ENCODE measurements at places on chromosomes 5 and 9.

DNA sequence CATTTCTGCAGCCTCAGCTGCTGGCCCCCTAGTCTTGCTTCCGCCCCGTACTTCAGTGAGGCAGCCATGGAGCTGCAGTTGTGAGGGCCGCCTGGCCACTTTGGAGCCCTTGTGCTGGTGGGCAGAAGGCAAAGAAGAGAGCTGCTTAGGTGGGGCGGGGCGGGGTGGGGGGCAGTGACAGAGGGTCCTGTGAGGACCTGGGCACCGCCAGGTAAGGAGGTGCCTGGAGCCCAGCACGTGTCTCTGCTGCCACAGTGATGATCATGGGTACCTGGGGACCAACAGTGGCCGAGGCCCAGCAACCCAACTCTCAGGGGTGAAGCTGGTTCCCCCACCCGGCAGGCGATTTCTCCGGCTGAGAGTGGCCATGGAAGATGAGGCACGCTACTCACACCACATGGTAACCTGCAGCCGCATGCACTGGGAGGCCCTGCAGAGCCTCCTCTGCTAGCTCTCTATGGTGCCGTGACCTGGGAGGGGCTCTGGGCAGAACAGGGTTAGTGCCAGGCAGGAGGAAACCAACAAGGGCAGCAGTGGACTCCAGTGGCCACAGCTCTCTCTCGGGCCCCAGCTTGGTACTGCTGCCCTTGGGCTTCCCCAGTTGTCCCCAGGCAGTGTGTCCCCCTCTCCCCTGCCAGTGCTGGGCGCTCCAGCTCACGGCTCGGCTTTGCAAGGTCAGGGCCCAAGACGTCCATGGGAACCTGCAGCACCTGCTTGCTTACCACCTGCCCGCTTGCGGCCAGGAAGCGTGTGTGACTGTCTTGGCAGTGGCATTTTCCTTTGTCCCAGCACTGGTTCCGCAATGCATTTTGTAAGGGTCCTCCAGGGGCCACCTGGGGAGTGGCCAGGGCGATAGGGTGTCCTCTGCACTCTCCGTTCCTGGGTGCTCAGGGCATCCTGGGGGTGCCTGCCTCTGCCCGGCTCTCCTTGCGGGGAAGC lies 24.0 kb downstream of the NDUFS6 start:
- DNase-seq, result no peak

DNA sequence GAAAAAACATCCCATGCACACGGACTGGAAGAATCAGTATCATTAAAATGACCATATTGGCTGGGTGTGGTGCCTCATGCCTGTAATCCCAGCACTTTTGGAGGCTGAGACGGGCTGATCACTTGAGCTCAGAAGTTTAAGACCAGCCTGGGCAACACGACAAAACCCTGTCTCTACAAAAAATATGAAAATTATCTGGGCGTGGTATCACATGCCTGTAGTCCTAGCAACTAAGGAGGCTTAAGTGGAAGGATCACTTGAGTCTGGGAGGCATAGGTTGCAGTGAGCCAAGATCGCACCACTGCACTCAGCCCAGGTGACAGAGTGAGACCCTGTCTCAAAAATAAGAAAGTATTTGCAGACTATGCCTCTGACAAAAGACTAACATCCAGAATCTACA lies 68.4 kb downstream of the TTC39B start:
- DNase-seq, result no peak

GRCh38 chr9:82117026-82117811 lies 128.6 kb downstream of the SPATA31D1 start:
- DNase-seq, result no peak

DNA sequence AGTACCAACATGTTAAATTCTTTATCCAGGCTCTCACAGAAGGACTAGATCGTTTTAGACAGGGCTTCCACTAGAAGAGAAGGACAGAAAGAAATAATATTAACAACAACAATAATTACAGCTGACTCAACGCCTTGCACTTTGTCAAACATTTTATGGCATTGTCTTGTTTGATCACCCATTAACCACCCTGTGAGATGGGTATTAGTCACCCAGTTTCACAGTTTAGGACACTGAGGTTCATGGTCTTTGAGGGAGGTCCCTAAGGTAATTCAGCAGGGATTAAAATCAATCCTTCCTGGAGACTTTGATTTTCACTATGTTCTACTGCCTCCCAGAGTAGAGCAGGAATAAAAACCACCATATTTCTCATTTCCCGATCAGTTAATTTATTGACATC lies 51.4 kb upstream of the BNC2 start:
- DNase-seq, result no peak

All from D341Med (cell line).